H4 (cell line): ENCODE measurements at places on chromosomes 6 and 20. TPM values are rescaled to one million over a fixed set of nuclear protein-coding genes. Genes with fewer than 3 reads are reported as not detected.

Gene POU3F2
- 0.10 and 0.14 TPM in 2 replicates for total RNA-seq

Gene PCSK2
- total RNA-seq: 1.6 TPM in 1 of 2 replicates, not detected in the other

Gene KCNK17
- not detected in 2 replicates for total RNA-seq

Gene DEFB129
- not detected in 2 replicates for total RNA-seq

Gene GRM1
- 0.02 and 0.53 TPM in 2 replicates for total RNA-seq

Gene SDHAF4
- 7.5 and 15.7 TPM in 2 replicates for total RNA-seq

Gene SIM1
- 0.02 TPM in 1 of 2 replicates, not detected in the other for total RNA-seq

Gene TBC1D32
- 1.4 and 2.9 TPM in 2 replicates for total RNA-seq

Gene FAM217A
- total RNA-seq: not detected in 2 replicates

Gene CYP39A1
- 6.6 and 23.3 TPM in 2 replicates for total RNA-seq

Gene HSPA12B
- total RNA-seq: 0.12 TPM in 1 of 2 replicates, not detected in the other

Gene TNF
- not detected in 2 replicates for total RNA-seq

Gene HLA-DQB2
- total RNA-seq: not detected in 2 replicates

Gene LPA
- total RNA-seq: not detected in 2 replicates

Gene PPP1R3G
- 0.06 TPM in 1 of 2 replicates, not detected in the other for total RNA-seq

Gene SGK2
- 0.23 TPM in 1 of 2 replicates, not detected in the other for total RNA-seq

Gene RNF217
- 3.8 and 7.0 TPM in 2 replicates for total RNA-seq

Gene TRIM40
- total RNA-seq: not detected in 2 replicates

Gene KIAA1755
- total RNA-seq: not detected in 2 replicates

Gene MUCL3
- total RNA-seq: not detected in 2 replicates

Gene SAMD5
- total RNA-seq: 0.84 and 2.1 TPM in 2 replicates

Gene GINS1
- total RNA-seq: 16.3 and 20.3 TPM in 2 replicates

Gene SLC22A3
- not detected in 2 replicates for total RNA-seq

Gene BEND6
- total RNA-seq: 10.5 and 18.9 TPM in 2 replicates

Gene CTAGE9
- total RNA-seq: not detected in 2 replicates

Gene GMPR
- 8.9 and 11.5 TPM in 2 replicates for total RNA-seq

Gene PROKR2
- not detected in 2 replicates for total RNA-seq

Gene NELFE
- total RNA-seq: 140 and 141 TPM in 2 replicates

Gene NMBR
- not detected in 2 replicates for total RNA-seq

Gene CCR6
- not detected in 2 replicates for total RNA-seq
